ENCODE measurements at places on chromosomes 16 and 17. TPM values are rescaled to one million over a fixed set of nuclear protein-coding genes. Genes with fewer than 3 reads are reported as not detected.

Gene DHODH
- total RNA-seq, result 31.1 TPM

Gene OR3A2
- total RNA-seq, result 5.6 TPM

Gene RMI2
- total RNA-seq, result 43.1 TPM

Gene FBXO39
- total RNA-seq, result not detected

Gene EIF1
- total RNA-seq, result 1,395 TPM
